Thymus (tissue), 14 donors: ENCODE measurements at places on chromosomes 2 and 18. TPM values are rescaled to one million over a fixed set of nuclear protein-coding genes. Genes with fewer than 3 reads are reported as not detected.
A peak's percentile ranks its signal among the peaks of the same experiment; 100 is the strongest.

GRCh38 chr2:3377279-3377611 lies 373 bp downstream of the EIPR1 start:
- no peak for DNase-seq

DNA sequence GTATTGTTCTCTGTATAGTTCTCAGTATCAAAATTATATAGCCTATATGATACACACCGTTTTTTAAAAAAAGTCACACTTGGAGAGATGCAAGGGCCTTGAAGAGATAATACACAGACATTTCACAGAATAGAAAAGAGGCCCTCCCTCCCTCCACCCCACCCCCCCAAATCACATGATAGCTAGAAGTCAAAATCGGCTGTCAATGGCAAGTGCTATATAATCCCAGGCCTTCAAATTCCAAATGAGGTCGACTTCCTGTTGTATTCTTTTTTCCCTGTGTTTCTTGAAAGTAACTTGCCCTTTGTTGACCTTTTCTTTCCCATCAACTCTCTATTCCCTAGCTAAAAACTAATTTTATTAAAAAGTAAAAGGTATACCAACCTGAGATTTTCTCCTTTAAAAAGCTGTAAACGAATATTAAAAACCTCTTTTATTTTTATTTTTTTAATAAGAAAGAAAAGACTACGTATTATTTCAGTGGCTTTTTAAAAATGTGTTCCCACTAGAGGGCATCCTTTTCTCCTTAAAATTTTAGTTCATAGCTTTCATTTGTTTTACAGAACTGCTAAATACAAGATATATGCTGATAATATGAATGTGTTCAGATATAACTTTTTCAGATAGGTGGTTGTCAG lies 46.6 kb downstream of the KCMF1 start:
- DNase-seq, result no peak

DNA sequence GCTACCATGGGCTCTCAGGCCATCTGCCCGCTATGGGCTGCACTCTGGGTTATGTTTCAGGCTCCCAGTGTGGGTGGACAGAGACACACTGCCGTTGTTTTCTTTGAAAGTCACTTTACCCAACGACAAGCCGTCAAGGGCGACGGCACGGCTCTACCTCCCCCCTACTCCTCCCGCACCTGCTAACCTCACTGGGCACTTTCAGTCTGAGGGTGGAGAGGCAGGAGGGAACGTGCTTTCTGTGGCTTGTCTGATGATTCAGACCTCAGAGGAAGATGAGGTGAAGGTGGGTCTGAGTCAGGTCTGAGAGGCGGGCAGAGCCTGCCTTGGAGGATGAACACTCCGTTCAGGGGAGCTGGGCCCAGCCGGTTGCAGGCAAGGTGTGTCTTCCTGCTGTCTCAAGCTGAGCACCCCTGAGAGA lies 147.6 kb upstream of the HDAC4 start:
- peak; percentile 52 for DNase-seq

The VWA3B gene
- 3.2 TPM for total RNA-seq

GRCh38 chr18:68694316-68694715 lies 20.6 kb downstream of the TMX3 start:
- no peak for DNase-seq

The MSTN gene
- 0.19 TPM for total RNA-seq

The ICOS gene
- 67.8 TPM for total RNA-seq

The CNNM4 gene
- 2.4 TPM for total RNA-seq

The GDF7 gene
- 0.09 TPM for total RNA-seq

GRCh38 chr18:10148189-10148929 lies 234.5 kb downstream of the VAPA start:
- no peak for DNase-seq

- DNase-seq, result no peak
These were observed 349.1 kb downstream of the ANAPC1 start for GRCh38 chr2:111534910-111535352.

The ARMC9 gene
- total RNA-seq, result 5.7 TPM

DNA sequence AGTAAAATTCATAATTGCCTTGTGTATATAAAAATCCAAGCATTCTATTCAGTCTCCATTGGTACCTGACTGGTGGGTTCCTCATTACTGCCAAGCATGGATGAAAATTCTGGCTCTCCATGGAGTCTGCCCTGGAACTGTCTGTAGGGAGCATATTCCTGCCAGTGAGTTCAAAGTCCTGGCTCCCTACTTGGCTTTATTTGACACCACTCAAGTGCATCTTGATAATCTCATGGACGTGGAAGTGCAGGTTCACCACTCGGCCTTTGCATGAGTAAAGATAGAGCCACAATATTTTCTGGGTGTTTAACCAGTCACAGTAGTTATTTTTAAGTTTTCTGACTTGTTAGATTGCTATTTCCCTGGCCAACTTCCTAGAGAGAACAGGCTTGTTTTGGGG lies 63.5 kb downstream of the CNTNAP5 start:
- DNase-seq, result no peak

DNA sequence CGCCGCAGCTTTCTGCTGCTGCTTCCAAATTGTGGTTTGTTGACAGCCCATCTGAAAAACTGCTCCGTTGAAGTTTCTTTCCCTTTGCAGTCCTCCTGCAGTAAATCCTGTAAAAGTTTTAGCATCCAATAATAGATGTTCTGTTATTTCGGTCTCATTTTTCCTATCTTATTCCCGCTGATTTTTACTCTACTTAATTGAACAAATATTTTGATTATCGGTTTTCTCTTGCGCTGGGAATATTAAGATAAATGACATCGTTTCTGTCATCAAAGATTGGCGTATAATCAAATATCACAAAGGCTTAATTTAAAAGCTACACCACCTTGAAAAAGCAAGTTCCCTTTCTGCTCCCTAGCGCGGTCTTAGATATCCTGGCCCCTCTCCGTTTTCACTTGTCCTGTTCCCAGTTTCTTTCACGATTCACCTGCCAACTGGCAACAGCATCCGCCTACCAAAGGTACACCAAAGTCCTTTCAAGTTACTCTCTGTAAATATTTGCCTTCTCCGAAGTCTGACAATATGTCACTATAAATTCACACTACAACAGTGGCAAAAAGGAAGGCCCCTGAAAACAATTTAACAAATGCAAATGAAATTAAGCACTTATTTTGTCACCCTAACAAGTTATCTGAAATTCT lies 1.0 kb upstream of the STRN start:
- no peak for DNase-seq

The RGPD3 gene
- 3.9 TPM for total RNA-seq

DNA sequence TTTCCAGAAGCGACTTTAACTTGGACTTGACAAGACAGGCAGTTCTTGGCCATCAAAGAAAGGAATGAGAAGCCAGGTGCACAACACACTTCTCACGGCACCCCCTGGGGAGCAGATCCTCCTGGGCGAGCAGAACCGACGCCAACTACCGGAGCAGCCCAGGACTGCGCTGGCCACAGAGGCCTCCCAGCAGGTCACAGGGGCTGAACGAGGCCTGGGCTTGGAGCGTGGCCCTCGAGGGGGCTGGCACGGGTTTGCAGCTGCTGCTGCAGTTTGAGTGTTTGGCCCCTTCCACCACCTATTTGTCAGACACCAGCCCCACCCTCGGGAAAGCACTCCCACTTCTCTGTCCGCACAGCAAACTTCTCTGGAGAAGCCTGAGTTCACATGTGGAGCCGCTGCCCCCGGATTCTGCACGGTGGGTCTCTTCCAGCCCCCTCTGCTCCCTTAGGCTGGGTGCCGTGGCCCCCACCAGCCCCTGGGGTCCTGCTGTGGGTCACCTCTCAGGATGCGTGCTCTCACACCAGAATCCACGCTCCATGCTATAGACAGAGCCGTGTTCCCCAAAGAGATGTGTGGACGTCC lies 306.7 kb upstream of the SALL3 start:
- no peak for DNase-seq

DNA sequence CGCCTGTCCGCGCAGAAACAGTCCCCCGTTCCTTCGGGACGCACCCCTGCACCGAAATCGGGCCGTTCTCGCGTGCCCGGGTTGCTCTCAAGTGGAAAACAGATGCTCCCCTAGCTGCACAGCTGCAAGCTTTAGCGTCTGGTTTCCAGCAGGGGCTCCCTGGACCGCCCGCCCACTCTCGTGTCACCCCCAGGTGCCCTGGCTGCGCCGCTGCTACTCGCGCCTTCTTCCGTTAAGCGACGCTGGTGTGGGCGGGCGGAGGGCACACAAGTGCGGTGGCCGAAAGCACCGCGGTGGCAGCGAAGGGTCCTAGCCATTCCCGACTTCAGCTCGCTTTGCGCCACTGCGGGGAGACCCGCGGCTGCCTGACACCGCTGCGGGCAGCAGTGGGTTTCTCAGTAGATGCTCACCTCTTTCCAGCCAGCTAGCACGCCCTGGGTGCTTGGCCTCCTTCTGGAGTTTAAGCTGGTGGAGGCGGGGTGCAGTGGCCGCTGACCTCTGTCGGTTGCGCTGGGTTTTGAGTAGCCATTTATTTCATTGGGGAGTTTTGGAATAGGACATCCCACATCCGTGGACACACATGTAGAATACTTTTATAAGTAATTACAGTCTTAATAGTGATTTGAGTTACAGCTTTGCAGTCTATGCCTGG lies 806 bp downstream of the ZNF407 start:
- DNase-seq, result peak; percentile 60

The SLC23A3 gene
- total RNA-seq, result 0.47 TPM

The AQP12B gene
- under 0.01 TPM for total RNA-seq

- DNase-seq, result no peak
These were observed 104.8 kb downstream of the PLCL1 start for GRCh38 chr2:197908990-197909776.

The RMC1 gene
- total RNA-seq, result 22.5 TPM

- no peak for DNase-seq
These were observed 52.4 kb downstream of the REEP1 start for GRCh38 chr2:86284987-86285386.

GRCh38 chr2:105490204-105490603 lies 91.4 kb upstream of the FHL2 start:
- no peak for DNase-seq

The FOXI3 gene
- total RNA-seq, result 0.05 TPM

GRCh38 chr2:191777351-191777750 lies 69.5 kb downstream of the CAVIN2 start:
- DNase-seq, result no peak

- DNase-seq, result no peak
These were observed 936.2 kb downstream of the DSC3 start for GRCh38 chr18:30106356-30106755.

- DNase-seq, result no peak
These were observed 178.5 kb downstream of the DIS3L2 start for GRCh38 chr2:232139786-232140562.

DNA sequence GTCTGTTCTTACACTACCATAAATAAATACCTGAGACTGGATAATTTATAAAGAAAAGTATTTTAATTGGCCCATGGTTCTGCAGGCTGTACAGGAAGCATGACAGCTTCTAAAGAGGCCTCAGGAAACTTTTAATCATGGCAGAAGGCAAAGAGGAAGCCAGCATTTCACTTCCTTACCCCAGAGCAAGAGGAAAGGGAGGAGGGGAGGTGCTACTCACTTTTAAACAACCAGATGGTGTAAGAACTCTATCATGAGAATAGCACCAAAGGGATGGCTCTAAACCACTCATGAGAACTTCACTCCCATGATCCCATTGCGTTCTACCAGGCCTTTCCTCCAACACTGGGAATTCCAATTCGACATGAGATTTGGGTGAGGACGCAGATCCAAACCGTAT lies 344.4 kb upstream of the SLC39A10 start:
- no peak for DNase-seq

GRCh38 chr18:79222790-79223189 lies 153.6 kb downstream of the ATP9B start:
- DNase-seq, result no peak

The DSC3 gene
- 6.9 TPM for total RNA-seq

GRCh38 chr18:49510393-49511115 lies 23.5 kb upstream of the C18orf32 start:
- peak; percentile 23 for DNase-seq
